ENCODE measurements at places on chromosomes 3 and 15.

- no peak for DNase-seq
Observed at GRCh38 chr15:26261966-26262365, 398.8 kb upstream of the ATP10A start.

- DNase-seq: no peak
Observed at GRCh38 chr15:56739474-56739873, 6.2 kb upstream of the ZNF280D start.

GRCh38 chr15:81326466-81327212 is 2.7 kb upstream of the STARD5 start:
- no peak for DNase-seq

GRCh38 chr15:49988766-49989165 is 130.3 kb downstream of the ATP8B4 start:
- DNase-seq: no peak

DNA sequence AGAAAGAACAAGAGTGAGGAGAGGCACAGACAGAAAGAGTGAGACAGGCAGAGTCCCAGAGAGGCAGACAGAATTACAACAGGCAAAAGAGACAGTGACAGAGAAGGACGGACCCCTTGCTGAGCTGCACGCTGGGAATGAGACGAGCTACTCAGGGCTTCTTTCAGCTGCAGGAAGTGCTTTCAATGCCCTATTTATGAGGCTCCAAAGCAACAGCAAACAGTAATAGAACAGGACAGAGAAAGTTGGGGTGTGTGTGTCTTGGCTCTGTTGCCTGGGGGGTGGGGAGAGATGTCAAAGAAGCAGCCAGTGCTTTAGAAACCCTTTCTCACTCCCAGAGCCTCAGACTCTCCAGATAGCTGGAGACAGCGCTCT is 502 bp upstream of the TIMP4 start:
- DNase-seq: no peak

DNA sequence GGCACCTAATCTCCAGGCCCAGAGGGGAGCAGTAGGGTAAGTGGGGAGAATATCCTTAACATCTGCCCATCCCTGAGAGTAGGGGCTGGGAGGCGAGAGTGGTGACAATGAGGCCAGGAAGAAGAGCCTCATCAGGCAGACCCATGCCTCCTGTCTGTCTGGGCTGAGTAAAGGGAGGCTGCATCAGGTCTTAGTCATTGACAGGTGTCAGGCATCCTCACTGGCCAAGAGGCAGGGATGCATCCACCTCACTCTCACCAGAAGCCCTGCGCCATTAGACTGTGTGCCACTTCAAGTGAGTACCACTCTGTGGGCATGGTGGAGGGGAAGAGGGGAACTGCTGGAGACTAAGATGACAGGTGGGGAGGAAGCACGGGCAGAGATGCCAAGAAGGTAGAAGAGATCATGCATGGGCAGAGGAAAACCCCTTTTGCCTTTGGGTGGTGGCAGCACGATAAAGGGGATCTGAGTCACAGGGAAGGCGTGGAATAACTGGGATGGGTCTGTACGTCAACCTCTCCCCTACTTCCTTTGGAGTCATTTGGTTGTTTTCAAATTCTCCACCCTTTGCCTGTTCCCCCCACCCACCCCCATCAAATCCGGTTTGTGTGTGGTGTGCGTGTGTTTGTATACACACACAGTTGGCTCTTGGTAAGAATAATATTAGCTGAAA is 14.1 kb downstream of the ANAPC13 start:
- DNase-seq: no peak

DNA sequence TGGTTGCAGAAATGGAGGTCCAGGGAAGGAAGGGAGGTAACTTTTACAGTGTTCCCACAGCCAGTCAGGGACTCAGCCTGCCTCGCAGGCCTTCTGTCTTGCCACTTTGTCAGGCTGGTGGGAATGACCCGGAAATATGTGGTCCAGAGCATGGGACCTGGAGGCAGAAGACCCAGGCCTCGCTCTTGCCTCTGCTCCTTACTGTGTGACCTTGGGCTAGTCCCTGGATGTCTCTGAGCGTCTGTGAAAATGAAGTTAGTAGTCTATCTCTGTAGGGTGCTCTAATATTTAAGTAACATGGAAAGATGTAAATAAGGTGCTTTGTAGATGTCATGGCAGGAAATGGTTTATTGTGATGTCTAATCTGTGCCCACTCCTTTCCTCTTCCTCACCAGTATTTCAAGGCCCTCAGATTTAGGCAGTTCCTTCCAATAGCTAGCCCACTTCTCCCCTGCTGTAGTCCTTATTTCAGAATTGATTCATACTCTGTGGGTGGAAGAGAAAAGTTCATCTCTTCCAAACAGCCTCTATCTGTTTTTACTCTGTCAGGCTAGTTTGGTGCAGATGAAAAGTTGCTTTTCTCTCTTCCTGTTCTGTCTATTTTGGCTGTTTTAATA is 9.1 kb downstream of the CORO2B start:
- no peak for DNase-seq

DNA sequence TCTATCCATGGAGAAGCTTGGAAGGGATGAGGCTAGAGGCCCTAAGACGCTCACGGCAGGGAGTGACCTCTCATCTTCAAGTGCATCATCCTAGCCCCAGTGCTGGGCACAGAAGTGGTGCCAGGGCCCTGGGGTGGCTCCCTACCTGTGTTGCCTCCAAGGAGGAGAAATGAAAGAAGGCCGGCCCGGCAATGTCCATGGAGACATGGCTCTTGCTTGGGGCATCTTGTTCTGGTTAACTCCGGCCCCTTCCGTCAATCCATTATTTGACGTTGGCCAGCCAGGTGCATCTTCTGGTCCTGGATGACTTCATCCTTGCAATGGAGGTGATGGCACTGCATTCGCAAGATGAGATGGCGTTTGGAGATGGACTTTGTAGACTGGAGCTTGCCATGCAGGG is 83.2 kb upstream of the ALDH1L1 start:
- DNase-seq: no peak

- no peak for DNase-seq
Observed at GRCh38 chr15:60091157-60091556, 87.0 kb downstream of the FOXB1 start.

DNA sequence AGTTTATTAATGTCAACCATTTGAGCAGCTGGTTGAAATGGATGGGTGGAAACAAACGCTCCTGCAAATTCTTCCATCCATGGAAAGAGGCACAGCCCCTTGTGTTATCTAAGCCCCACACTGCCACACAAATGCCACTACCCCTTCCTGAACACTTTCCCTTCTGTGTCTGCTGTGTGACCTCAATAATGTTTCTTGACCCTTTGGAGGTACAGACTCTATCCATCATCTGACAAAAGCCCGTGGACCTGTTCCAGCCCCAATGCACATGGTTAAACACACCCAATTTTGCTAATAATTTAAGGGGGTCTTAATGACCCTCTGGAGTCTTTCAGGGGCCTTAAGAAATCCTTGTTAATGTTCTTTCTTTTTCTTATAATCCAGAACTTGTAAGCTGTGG is 482.2 kb upstream of the CFAP20DC start:
- no peak for DNase-seq

DNA sequence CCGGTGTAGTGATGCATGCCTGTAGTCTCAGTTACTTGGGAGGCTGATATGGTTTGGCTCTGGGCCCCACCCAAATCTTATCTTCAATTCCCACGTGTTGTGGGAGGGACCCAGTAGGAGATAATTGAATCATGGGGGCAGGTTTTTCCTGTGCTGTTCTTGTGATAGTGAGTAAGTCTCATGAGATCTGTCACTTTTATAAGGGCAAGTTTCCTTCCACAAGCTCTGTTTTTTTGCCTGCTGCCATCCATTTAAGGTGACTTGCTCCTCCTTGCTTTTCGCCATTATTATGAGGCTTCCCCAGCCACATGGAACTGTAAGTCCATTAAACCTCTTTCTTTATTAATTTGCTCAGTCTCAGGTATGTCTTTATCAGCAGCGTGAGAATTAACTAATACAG is 566.7 kb upstream of the NECTIN3 start:
- DNase-seq: no peak

DNA sequence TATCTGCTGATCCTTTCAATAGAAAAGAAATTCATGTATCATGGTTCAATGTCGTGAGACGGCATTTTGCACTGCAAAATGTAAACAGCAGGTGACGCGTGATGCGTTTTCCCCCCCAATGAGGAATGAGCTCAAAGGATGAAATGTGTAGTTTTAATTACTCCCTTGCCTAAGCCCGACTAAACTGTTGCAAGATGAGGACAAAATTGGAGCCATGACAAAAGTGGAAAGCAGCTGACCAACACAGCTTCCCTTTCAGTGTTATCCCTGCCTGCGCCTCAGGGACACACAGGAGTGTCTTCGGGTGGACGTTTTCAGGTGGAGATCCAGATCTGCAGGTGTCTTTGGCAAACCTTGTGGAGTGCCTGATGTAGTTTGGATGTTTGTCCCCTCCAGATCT is 92.0 kb downstream of the GABRG3 start:
- DNase-seq: no peak

GRCh38 chr3:63043631-63044030 is 168.4 kb upstream of the CADPS start:
- no peak for DNase-seq

DNA sequence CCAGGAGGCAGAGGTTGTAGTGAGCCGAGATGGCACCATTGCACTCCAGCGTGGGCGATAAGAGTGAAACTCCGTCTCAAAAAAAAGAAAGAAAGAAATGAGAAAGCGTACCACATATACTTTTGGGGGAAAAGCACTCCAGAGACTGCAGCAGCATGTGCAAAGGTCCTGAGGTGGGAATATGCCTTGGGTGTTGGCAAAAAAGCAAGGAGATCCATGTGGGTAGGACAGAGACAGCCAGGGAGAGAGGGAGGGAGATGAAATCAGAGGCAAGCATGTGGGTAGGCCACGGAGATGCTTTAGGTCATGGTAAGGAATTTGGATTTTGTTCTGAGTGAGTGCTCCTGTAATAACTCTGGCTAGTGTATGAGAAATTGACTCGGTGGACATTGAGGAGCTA is 3.7 kb upstream of the SH3BP5 start:
- no peak for DNase-seq

DNA sequence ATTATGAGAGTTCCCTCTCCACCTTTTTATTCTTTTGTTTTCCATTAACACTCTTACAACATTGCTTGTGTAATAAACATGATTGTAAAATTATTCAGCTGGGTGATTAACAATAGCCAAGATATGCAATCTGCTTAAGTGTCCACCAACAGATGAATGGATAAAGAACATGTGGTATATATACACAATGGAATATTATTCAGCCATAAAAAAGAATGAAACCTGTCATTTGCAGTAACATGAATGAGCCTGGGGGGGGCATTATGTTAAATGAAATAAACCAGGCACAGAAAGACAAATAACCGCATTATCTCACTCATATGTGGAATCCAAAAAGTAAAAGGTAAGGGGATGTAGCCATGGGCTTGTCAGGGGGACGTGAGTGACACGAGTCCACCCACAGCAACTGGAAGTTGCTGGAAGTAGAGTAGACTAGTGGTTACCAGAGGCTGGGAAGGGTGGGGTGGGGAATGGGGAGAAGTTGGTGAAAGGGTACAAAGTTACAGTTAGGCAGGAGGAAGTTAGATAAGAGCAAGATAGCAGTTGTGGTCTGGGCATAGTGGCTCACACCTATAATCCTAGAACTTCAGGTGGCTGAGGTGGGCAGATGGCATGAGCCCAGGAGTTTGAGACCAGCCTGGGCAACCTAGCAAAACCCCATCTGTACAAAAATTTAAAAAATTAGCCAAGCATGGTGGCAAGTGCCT is 28.7 kb upstream of the CD47 start:
- DNase-seq: no peak
